ENCODE measurements at places on chromosomes 3 and 15.

DNA sequence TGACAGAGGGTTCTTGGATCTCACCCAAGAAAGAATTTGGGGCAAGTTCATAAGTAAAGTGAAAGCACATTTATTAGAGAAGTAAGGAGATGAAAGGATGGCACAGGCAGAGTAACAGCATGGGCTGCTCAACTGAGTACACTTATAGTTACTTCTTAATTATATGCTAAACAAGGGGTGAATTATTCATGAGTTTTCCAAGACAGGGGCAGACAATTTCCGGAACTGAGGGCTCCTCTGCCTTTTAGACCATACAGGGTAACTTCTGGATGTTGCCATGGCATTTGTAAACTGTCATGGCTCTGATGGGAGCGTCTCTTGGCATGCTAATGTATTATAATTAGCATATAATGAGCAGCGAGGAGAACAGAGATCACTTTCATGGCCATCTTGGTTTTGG is 221.2 kb upstream of the STT3B start:
- no peak for DNase-seq

DNA sequence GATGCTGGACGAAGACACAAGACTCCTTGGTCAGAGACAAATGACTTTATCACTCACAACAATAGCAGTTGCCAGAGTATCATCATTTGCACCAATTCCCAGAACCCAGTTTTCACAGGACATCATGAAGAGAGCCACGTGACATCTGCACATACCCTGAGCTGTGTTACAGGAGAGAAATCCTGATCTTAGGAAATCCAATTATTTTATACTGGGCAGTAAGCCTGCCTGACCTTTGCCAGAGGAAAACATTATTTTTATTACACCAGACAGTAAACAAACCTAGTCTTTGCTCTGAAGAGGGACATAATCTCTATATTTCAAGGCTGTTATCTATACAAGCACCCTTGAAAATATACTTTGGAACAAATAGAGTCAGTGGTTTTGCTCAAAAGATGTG is 77.4 kb downstream of the ZBBX start:
- no peak for DNase-seq

DNA sequence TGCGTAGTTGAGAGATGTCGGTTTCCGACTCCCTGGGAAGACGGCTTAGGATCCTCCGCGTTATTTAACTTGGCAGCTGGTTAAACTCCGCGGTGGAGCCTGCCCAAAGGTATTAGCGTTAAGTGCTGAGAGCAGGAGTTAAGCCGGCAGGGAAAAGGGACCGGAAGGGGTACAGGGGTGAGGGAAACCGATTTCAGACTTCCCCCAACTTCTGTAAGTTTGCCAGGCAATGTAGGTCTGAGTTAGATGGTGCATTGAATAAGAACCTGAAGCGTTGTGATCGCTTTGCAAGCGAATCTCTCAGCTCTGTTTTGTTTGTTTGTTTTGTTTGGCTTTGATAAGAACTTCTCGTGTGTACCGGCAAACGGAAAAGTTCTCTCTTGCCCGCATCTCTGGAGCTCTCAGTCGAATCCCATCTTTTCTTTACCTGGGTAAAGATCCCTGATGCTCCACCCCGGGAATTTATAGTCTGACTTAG is 6.0 kb upstream of the FEZF2 start:
- no peak for DNase-seq

DNA sequence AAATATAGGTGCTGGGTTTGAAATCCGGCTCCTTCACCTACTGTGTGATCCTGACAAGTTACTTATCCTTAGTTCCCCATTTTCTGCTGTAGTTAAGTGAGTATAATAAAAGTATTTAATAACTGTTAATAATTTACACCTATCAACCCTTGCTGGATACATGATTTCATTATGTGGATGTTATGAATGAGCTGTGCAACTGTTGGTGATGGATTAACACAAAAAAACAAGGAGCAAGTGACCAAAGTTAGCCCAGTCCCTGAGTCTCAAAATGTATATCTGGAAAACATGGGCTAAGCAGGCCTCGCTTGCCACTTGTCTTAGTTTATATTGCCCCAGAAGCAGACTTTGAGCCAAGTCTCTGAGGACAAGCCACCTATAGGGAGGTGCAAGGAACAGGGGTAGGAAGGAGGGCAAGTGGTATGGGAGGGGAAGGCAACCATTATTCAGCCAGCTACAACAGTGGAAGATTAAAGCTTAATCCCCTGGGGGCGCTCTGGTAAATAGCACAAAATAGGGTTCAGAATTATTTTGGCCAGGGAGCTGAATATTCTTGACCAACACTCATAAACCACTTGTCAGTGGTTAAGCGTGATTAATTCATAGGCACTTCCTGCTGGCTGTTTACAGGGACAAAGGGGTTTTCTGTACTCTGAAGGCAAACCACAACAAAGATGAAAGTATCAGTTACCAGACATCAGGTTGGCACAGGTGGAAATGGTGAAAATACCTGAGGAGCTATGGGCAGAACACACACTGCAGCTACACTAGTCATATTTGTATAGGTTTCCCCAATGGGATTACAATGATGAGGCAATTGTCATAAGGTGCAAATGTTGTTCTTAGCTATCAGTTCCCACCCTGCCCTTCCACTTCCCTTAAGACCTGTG is 76.2 kb downstream of the TRIM42 start:
- DNase-seq: no peak

DNA sequence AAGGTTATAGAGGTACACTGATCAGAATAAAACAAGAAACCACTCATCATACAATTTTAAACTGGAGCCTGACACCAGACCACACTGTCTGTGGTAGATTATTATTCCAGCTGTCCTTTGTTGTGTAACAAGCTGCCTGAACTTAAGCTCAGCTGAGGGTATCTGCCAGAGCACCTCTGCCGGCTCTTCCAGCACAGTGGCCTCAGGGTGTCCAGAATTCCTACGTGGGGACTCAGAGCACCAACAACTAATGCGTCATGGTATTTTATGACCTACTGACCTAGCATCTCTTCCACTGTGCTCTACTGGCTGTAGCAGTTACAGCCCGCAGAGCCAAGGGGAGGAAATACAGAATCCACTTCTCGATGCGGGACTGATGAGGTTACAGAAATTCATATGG is 15.6 kb upstream of the RAF1 start:
- DNase-seq: no peak

DNA sequence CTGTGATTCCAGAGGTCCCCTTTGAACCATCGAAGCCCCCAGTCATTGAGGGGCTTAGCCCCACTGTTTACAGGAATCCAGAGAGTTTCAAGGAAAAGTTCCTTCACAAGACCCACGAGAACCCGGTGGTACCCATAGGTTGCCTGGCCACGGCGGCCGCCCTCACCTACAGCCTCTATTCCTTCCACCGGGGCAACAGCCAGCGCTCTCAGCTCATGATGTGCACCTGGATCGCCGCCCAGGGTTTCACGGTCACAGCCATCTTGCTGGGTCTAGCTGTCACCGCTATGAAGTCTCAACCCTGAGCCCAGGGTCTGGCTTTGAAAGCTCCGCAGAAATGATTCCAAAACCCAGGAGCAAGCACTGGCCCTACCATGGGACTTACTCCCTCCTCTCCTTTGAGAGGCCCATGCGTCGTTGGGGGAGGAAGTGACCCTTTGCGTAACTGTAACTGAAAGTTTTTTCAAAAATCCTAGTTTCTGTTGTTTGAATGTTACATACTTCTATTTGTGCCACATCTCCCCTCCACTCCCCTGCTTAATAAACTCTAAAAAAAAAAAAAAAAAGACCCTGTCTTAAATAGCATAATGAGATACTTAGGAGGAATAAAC is 85.1 kb upstream of the CSPG5 start:
- no peak for DNase-seq

GRCh38 chr15:66707310-66708082 is 5.5 kb downstream of the SMAD6 start:
- peak; percentile 23 for DNase-seq

DNA sequence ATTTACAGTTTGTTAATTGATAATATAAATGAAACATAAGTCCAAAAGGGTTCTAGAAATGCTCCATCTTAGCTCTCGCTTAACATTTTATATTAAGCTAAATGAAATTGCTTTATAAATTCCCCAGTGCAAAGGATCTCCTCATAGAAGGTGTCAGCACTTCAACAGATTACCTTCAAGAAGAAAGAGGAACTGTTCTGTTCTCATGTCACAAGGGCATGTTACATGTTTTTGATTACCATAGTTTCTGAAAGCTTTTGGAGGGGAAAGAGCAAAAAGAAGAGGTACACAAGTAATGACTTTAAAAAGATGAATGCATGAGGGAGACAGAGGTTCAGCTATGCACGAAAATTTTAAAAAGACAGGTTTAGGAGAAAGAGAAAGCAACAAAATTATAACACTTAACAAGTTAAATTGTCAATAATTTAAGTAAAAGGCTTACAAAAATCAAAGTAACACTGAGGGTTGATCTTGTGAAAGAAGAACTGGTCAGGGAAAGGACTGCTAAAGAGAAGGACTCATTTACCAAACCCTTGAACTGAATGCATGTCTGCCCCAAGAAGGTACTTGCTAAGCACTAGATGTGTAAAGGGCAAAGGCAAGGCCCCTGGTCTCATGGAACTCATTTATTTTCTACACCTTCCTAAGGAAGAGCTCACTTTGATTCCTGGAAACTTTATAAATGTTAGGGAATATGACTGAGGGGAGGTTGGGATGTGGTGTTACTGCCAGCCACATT is 45.1 kb downstream of the CCDC191 start:
- DNase-seq: no peak

DNA sequence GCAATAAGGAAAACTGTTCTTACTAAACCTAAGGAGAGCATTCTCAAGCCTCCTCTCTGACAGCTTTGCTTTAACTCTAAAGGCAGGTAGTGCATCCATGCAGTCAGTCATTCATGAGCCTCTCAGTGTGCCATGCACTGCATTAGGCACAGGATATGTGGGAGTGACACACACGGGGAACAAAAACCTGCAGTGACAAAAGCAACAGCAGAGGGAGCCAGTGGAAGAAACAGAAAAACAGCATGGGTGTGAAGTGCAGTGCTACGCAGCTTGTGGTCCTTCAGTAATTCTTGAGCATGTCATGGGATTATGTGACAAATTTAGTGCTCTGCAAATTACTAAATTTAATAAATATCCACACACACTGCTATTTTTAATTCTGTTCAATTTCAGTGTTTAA is 230.7 kb downstream of the BBX start:
- DNase-seq: peak; percentile 34

DNA sequence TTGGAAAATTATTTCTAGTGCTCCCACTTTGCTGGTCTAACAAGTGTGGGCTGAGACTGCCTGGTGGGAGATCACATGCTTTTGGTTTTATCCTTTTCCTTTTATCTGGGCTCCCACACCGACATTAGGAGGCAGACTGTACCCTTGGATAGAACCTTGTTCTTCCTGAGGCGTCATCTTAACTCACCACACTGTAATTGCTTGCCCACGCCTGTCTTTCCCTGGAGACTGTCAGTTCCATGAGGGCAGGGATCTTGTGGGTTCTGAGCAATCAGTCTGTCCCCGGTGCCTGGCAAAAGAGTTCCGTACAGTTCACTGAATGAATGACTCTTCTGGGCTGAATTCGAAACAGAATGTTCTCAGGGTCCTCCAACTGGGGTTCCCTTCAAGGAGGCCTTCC is 124.6 kb upstream of the ABHD17C start:
- no peak for DNase-seq

GRCh38 chr15:88680241-88681001 is 41.6 kb downstream of the ISG20 start:
- no peak for DNase-seq

DNA sequence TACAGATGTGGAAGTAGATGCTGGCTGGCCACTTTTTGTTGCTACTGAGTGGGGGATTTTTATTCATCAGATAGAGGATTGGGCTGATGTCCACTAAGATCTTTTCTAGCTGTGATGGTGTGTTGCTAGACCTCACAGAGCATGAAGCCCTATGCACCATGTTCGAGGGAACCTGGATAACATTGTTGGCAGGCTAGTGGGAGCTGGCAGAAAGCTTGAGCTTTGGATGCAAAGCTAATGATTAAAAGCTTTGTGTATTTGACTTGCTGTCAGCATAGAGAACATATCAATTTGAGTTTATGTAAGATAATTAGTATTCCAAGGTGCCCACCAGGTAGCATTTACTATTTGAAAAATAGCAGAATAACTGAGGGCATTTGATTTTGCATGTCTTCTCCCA is 59.1 kb downstream of the ST6GAL1 start:
- DNase-seq: no peak

- no peak for DNase-seq
Measured at GRCh38 chr3:42664438-42664803, 10.9 kb downstream of the ZBTB47 start.

DNA sequence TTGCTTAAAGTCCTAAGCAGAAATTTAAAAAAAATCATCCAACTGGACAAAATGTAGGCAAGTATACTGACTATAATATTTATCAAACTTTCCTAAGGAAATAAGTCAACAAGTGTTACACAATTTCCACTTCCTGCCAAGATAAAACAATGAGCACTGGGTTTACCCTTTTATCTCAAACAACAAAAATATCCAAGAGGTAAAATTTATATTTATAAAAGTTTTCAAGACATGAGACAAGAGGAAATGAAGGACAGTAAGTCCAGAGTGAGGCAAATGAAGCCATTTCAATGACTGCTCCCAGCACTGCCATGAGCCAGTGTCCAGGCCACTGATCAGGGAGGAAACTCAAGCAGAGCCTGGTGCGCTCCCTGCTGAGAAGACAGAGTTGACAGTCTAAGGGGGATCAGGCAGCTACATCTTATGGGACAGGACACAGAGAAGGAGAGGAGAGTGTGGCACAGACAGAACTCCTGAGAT is 439.4 kb downstream of the RAP2B start:
- DNase-seq: no peak

- DNase-seq: no peak
Measured at GRCh38 chr3:170864525-170865208, 5.3 kb downstream of the RPL22L1 start.

DNA sequence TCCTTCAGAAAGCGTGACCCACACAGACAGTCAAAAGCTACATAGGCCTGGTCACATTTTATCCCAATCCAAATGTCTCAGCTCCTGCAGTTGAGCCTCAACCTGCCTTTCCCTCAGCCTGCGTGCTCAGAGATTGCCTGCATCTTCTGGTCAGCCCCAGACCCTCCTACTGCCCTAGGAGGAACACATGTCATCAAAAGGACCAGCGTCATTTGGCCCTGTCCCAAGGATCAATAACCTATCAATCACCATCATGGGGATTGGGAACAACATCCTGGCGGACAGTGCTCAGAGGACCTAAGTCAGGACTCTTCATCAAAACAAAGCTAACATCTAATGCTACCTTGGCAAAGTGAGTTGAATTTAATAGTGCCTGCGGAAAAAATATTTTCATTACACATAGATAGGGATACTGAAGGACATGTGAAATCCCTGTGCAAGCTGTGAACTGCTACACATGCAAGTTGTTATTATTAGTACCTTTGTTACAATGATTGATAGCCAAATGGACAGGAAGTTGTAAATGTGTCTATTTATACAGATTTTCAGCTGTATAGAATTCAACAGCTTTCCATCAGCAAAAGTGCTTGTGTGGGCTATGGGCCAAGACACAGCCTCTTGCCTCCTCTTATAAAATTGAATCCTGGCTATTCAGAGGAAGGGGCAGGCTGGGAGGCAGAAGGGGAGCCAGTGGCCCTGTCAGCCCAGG is 47.7 kb downstream of the UMPS start:
- DNase-seq: no peak

- DNase-seq: no peak
Measured at GRCh38 chr3:158808697-158809096, 6.8 kb downstream of the MFSD1 start.

GRCh38 chr15:66212563-66212921 is 41.0 kb downstream of the MEGF11 start:
- peak; percentile 35 for DNase-seq

GRCh38 chr3:185815391-185816282 is 9.2 kb downstream of the IGF2BP2 start:
- no peak for DNase-seq
